ENCODE measurements at places on chromosomes 5 and 9.

GRCh38 chr9:37209431-37210386 is 89.3 kb downstream of the ZCCHC7 start:
- no peak for DNase-seq

DNA sequence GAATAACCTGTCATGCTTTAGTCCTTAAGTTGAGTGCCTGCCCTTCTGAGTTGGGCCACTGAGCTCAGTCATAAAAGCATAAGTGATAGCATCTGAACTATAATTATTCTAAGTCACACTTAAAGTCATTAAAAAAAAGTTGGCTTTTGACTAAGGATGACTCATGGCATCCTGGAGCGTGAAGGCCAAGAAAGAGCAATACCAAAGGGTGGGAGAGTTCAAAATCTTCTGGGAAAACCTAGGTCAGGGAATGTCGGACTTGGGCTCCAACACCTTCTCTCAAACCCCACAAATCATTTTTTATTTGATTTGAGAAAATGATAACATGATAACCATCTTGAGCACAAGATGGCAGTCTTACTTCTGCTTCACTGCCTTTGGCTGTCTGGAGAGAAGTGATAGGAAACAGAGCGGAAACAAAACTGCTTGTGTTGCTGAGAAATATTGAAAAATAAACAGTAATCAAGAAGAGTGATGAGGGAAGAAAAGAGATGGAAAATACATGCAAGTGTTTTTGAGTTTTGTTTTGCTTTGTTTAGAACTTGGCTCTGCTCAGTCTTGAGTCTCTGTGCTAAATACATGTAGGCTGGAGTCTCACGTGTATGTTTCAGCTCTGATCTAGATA is 16.9 kb upstream of the NTRK2 start:
- no peak for DNase-seq

- no peak for DNase-seq
Observed at GRCh38 chr9:22682961-22683699, 236.5 kb downstream of the DMRTA1 start.

GRCh38 chr5:145830594-145830993 is 4.5 kb downstream of the PRELID2 start:
- no peak for DNase-seq

DNA sequence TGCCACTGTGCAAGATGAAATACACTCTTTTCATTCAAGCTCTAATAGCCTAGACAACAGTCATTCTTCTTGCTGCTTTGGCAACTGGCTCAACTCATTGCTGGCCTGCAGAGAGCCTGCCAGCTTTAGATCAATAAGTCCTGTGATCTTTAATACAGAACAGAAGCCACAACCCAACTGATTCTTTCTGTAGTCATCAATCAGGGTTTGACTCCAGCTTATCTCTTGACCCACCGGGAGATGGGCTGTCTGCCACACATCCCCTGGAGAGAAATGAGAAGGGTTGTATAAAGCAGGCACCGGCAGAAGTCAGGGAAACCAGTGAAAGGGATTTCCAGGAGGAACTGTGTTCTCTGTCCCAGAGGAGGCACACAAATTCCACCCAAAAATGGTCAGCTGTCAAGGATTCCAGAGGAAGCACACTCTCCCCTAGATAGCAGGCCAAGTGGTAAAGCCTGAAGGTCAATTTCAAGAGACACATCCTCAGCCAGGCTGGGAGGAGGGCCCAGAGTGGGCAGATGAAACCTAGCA is 24.5 kb downstream of the LHFPL2 start:
- no peak for DNase-seq

- no peak for DNase-seq
Observed at GRCh38 chr9:133201424-133202144, 7.5 kb downstream of the OBP2B start.

- DNase-seq, result no peak
Observed at GRCh38 chr9:2545881-2546490, 75.6 kb upstream of the VLDLR start.

GRCh38 chr5:150640311-150641005 is at the start of gene SYNPO:
Gene SYNPO (plus strand): TSS chr5:150640660. CDS start chr5:150648276, 7,616 bp downstream.
- DNase-seq, result no peak

GRCh38 chr5:172311605-172312004 is 28.0 kb upstream of the UBTD2 start:
- DNase-seq, result no peak

GRCh38 chr9:97857606-97858392 is 4.8 kb downstream of the FOXE1 start:
- no peak for DNase-seq

DNA sequence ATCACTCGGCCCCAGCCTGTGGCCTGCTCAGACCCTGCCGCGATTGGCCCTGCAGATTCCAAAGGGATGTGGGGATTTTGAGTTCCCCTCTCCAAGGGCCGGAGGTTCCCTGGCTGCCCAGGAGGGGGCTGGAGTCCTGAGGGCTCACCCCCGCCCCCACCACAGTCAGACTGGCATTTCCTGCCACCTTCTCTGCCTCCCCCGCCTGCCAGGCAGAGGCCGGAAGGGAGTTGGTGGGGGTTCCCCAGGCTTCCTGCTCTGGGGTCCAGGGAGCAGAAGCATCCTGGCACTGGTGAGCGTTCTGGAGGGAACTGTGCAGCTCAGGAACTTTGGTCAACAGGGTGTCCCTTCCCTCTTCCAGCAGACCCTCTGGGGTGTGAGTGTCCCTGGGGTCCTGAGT is 70.6 kb downstream of the RXRA start:
- peak; percentile 46 for DNase-seq

DNA sequence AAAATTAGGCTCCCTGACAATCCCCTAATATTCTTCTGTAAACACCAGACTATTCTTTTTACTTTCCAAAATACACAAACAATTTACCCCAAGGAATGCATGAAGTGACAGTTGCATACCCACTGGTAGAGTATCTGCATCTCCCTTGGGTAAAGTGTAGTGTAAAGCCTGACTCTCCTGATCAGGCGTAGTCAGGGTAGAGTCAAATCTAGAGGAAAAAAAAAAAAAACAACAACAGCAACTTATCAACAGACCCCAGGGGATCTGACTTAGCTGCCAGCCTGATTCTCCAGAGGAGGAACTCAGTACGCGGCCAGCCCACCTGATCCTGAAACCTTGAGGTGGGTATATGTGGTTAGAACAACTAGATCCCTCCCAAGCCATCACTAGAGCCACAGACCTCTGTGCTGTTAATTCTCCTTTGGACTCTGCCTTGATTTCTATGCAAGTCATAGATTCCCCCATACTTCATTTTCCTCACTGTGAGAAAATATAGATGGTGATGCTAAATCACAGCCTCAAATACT is 61.0 kb downstream of the ZNF608 start:
- no peak for DNase-seq

DNA sequence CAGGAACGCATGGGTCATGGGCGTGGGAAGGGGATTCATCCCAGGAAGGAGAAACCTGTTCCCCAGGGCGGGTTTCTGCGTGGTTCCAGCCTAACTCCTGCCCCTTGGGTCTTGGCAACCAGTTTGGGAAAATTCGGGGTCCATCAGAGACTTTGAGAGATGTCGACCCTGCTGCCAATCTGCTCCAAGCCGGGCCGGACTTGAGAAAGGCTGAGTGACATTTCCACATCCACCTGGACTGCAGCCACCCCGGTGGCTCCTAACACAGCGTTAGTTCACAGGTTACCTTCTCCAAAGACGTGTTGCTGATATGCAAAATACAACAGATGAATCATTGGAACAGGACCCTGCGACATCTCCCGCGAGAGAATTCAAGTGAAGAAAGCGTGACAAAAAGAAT is 627.2 kb downstream of the IRX1 start:
- no peak for DNase-seq

GRCh38 chr9:87876708-87877107 is 6.0 kb upstream of the SPATA31E1 start:
- DNase-seq, result no peak

GRCh38 chr5:16461782-16462181 is 3.8 kb downstream of the ZNF622 start:
- DNase-seq, result no peak

Measured in central memory CD8-positive, alpha-beta T cell (primary cell).